Activated CD4-positive, alpha-beta T cell treated with anti-CD3 and anti-CD28 coated beads, Interleukin-2, amount 10 ng/mL, durations not matched to agents 7 days and 5 days (primary cell): ENCODE measurements at places on chromosomes 6 and 20. TPM values are rescaled to one million over a fixed set of nuclear protein-coding genes. Genes with fewer than 3 reads are reported as not detected.

DNA sequence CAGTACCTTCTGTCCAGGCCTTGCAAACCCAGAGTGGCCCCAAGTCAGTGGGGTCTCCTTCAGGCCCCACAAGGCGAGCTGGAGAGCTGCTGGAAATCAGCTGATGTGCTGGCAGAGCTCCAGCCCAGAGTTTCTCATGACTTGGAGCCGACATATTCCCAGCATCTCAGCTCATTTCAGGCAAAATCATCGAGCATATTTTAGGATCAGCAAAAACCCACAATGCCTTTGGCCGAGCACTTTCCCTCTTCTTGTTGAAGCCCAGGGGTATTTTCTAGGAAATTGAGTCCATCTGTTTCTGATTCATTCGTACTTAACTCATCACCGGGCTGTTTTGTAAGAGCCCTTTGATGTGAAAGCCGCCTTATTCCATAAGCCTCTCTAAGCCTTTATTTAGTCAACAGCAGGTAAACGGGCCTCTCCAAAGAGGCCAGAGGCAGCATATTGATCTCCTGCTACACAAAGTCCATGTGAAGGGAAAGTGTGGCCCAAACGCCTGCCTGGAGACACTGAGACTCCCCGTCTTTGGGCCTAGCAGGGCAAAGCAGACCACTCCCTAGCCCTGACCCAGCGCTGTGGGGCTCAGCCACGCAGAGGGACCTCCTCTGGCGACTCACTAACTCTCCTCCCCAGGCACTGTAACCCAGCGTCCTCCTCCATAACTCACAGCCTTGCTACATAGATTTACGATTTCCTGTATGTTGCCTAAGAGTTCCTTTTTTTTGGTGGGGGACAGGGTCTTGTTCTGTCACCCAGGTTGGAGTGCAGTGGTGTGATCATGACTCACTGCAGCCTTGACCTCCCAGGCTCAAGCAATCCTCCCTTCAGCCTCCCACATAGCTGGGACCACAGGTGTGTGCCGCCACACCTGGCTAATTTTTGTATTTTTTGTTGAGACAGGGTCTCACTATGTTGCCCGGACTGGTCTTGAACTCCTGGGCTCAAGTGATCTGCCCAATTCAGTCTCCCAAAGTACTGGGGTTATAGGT is 12.1 kb upstream of the C20orf203 start:
- no peak for DNase-seq

GRCh38 chr6:149317644-149318571 is at the start of gene TAB2:
Gene TAB2, plus strand, starts transcription at chr6:149317712. Its CDS starts 52,286 bp downstream, at chr6:149369998.
- peak; percentile 69 for DNase-seq

DNA sequence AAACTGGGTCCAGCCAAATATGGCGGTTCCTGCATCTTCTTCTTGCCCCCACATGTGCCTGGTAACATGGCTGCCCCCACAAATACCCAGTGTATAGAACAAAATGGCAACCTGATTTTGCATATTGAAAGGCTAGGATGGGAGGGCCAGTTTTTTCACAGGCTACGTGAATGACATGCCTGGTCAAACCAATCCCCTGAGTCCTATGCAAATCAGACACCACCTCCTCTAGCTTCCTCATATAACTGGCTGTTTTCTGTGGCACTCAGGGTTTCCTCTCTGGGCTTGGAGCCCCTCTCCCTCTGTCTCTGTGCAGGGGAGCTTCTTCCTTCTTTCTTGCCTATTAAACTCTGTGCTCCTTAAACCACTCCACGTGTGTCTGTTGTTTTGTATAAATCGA is 372.1 kb downstream of the KIF16B start:
- no peak for DNase-seq

- DNase-seq, result no peak
Observed at GRCh38 chr6:97032955-97033354, 108.4 kb downstream of the KLHL32 start.

DNA sequence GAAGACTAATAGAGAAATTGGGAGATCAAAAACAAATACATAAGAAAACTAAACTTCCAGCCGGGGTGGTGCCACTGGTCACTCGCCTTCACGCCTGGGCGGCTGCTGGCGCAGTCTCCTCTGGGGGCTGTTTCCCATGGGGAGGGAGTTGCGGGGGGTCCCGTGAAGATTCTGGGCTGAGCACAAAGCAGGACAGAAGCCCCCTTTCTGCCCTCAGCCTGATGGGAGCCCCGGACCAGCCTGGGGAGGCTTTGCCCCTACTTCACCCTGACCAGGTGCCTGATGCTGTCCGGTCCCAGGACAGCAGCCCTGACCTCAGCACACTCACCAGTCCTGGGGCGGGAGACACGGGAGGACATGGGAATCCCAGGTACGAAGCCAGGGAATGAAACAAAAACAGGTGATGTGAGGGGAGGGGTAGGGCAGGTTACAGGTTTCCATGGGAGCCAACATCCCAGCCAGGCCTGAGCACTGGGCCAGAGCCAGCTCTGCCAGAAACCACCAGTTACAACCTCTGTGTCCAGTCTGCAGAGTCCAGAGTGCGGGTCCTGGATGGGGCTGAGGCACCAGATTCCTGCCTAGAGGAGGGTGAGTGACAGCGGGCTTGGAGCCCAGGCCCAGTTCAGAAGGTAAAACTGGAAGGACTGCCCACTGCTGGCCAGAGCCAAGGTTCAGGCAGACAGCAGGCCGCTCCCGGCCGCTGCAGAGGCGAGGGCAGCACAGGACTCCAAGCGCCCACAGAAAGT is 326.4 kb downstream of the TAF4 start:
- DNase-seq, result no peak

- DNase-seq, result no peak
Observed at GRCh38 chr6:108353853-108354252, 59.0 kb downstream of the AFG1L start.

DNA sequence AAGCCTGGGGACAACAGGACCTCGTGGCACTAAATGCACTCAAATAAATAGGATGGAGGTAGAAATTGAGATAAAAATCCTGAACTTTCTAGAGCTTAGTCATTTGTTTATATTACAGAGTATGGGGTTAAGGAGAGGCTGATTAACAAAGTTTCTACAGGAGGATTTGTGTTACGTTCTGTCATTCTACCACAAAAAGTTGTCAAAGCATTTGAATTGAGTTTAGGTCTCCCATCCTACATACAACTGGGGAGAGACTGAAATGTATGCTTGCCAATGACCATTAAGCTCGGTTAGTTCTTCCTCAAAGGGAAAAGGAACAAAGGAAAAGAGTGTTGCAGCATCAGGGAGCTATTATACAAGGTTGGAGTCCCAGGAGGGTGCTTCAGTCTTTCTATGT is 597.9 kb downstream of the COL12A1 start:
- DNase-seq, result no peak

GRCh38 chr6:159933077-159933476 is 35.8 kb upstream of the IGF2R start:
- DNase-seq, result no peak

DNA sequence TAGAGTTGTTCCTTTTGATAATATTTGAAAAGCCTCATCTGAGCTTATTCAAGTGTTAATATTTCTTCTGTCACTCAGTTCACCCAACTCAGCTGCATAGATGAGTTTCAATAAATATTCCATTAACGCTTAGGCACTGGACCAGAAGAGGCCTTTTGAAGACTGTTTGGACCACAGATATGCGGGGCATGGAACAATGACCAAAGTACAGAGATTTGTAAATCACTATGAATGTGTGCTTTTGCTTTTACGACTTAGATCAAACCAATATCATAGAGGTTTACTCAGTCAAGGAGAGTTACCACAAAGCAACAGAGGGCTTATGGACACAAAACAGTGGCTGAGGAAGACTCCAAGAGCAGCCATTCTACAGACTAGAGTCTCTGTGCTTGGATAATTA is 99.9 kb downstream of the RTN4IP1 start:
- no peak for DNase-seq

DNA sequence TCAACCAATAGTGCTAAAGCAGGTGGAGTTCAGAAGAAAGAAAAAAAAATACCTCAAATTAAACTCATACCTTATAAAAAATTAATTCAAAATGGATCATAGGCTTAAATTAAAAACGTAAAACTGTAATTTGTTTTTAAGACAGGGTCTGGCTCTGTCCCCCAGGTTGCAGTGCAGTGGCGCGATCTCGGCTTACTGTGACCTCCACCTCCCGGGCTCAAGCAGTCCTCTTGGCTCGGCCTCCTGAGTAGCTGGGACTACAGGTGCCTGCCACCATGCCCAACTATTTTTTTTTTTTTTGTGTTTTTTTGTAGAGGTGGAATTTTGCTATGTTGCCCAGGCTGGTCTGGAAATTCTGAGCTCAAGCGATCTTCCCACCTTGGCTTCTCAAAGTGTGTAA is 111.6 kb downstream of the HDGFL1 start:
- DNase-seq, result no peak

DNA sequence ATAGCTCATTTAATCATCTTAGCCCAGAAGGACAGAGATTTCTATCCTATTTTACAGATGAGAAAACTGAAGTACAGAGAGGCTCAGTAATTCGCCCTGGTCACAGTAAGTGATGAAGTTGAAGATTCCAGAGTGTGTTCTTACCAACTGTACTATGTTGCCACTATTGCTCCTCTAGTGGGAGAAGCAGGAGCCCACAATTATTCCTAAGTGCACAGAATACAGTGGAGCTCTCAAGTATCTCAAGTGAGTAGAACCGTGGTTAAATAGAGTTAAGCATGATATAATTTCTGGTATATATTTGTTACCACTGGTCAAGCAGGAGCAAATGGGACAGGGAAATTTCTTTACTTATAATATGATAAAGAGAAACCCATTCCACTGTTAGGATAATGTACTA is 22.1 kb downstream of the REPS1 start:
- no peak for DNase-seq

DNA sequence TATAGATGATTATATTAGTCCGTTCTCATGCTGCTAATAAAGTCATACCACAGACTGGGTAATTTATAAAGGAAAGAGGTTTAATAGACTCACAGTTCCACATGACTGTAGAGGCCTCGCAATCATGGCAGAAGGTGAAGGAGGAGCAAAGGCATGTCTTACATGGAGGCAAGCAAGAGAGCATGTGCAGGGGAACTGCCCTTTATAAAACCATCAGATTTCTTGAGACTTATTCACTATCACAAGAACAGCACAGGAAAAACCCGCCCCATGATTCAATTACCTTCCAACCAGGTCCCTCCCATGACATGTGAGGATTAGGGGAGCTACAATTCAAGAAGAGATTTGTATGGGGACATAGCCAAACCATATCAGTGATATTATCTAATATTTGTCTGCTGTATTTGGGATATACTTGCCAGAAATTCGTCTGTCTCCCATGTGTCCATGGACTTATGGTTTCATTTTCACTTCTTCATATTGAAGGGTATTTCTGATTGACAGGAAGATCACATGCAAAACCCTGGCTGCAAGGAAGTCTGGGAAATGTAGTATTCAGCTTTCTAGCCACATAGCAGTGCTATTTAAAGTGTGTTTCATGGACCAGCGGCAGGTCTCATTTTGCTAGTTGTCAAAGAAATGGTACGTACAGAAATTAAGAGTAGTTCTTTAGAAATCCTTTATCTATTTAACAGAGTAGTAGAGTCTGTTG is 50.5 kb upstream of the PAK5 start:
- no peak for DNase-seq

DNA sequence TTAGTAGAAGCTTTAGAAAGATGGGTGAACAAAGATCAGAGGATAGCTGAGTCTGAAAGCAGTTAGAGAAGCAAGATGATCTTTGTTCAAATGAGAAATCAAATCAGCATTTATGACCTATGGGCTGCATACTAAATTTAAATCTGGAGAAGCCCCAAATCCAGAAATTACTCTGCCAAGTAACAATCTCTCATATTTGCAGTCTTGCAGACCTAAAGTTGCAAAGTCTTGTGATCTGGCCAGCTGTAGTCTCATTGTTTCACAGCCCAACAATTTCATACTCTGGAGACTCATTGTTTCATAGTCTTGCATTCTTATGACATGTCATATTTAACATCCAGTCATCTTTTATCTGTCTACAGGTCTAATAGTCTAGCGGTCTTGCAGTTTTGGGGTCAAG is 364.9 kb upstream of the RSPO3 start:
- no peak for DNase-seq

DNA sequence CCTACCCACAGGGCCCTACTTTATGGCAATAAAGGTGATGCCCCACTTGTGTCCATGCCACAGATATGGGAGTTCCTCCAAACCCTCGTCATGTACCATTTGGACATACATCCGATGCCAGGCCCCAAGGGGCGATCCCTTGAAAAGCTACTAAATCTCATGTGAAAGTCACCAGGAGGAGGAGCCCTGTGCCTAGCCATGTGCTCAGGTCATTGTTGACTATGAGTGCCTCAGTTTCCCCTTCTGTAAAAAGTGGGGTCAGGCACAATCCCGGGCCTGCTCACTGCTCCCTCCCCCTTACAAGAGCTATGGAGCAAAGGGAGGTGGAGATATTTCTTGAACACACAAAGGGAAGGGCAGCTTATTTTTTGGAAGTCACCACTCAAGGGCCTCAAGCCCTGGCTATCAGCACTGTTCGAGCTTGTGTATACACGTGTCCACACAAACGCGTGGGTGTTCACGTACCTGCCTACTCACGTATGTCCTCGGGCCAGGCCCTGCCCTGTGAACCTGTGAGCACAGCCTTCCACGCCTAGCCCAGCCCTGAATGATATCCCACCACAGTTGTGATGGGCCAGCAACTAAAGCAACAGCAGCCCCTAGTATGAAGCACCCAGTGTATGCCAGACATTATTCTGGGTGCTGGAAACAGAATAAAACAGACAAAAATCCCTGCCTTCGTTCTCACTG is 1.9 kb downstream of the ACTL10 start:
- no peak for DNase-seq

The BIRC7 gene
- not detected for total RNA-seq

The RFX6 gene
- not detected for total RNA-seq

The ZNF391 gene
- total RNA-seq, result 3.2 TPM
